ENCODE measurements at places on chromosomes 2 and 18.

DNA sequence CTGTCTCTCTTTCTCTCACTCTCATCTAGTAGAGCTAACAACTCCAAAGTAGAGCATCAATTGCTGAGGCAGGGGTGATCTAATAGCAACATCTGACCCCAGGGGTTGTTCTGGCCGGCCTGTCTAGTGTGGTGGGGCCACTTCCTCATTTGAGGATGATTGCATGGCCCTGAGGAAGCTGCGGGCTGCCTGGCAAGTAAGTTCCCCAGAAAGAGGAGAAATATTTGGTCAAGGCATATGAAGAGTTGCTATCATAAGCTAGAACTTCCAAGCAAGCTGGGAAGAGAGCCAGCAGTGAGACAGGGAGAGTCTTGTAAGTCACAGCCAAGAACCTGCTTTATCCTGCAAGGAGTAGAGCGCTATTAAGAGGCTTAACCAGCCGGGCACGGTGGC is 50.8 kb upstream of the TMEM87B start:
- DNase-seq: peak; percentile 97

DNA sequence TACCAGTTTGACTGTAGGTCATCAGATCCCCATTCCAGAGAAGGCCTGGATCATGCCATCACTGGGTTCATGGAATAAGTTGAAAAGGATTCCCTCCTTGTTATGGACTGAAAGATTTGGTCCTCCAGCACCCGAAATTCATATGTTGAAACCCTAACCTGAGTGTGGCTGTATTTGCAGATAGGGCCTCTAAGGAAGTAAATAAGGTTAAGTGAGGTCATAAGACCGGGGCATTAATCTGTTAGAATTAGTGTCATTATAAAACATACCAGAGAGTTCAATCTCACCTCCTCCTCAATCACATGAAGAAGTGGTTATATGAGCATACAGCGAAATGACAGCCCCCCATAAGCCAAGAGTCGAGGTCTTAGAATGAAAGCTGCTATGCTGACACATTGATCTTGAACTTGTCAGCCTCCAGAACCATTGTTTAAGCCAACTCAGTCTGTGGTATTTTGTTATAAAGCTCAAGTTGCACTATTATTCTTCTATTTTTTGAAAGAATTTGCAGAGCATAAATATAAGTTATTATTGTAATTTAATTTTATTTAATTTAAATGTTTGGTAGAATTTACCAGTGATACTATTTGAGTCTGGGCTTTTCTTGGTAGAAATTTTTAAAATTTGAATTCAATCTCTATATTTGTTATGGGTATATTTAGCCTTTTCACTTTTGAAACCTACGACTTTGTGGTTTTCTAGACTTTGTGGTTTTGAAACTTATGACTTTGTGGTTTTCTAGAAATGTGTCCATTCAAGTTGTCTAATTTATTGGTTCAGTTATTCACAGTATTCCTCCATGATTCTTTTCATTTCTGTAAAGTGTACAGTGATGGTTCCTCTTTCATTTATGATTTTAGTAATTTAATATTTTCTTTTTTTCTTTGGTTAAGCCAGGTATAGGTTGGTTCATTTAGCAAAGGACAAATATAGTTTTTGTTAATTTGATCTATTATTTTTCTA is 1206.7 kb upstream of the CDH2 start:
- DNase-seq: no peak

GRCh38 chr2:12044857-12045256 is 298.4 kb downstream of the LPIN1 start:
- peak; percentile 52 for DNase-seq

GRCh38 chr2:44100351-44100750 is 68.3 kb upstream of the PPM1B start:
- DNase-seq: peak; percentile 88

GRCh38 chr18:80033181-80034067 is 810 bp upstream of the RBFA start:
- peak; percentile 79 for DNase-seq

- no peak for DNase-seq
Observed at GRCh38 chr2:42914314-42914713, 121.9 kb upstream of the HAAO start.
